ENCODE measurements at places on chromosomes 7 and 10.
A peak's percentile ranks its signal among the peaks of the same experiment; 100 is the strongest.

- DNase-seq, result no peak
Measured at GRCh38 chr10:124112891-124113580, 19.6 kb upstream of the CHST15 start.

DNA sequence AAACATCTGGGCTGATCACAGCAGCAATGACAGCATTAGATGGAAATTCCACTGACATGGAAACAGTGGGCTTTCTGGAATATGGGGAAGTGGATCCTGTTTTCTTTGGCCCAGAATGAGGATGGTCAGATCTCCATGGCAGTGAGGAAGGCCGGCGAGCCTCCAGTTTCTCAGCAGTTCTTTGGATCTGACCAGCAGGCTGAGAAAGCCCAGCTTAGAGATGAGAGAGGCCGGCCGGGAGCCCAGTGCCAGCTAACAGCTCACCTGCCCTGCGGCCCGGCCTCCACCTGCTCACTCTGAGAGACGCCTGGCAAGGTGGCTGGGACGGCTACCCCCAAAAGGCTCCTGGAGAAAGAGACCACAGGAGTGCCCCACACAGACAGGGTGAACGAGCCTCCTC, 24.2 kb downstream of the GPER1 start:
- no peak for DNase-seq

GRCh38 chr10:60728056-60728455, 50.2 kb upstream of the CDK1 start:
- DNase-seq, result no peak

GRCh38 chr7:148963583-148964482, 64.5 kb downstream of the PDIA4 start:
- DNase-seq, result no peak

- no peak for DNase-seq
Measured at GRCh38 chr10:112246-112645, 23.0 kb upstream of the ZMYND11 start.

DNA sequence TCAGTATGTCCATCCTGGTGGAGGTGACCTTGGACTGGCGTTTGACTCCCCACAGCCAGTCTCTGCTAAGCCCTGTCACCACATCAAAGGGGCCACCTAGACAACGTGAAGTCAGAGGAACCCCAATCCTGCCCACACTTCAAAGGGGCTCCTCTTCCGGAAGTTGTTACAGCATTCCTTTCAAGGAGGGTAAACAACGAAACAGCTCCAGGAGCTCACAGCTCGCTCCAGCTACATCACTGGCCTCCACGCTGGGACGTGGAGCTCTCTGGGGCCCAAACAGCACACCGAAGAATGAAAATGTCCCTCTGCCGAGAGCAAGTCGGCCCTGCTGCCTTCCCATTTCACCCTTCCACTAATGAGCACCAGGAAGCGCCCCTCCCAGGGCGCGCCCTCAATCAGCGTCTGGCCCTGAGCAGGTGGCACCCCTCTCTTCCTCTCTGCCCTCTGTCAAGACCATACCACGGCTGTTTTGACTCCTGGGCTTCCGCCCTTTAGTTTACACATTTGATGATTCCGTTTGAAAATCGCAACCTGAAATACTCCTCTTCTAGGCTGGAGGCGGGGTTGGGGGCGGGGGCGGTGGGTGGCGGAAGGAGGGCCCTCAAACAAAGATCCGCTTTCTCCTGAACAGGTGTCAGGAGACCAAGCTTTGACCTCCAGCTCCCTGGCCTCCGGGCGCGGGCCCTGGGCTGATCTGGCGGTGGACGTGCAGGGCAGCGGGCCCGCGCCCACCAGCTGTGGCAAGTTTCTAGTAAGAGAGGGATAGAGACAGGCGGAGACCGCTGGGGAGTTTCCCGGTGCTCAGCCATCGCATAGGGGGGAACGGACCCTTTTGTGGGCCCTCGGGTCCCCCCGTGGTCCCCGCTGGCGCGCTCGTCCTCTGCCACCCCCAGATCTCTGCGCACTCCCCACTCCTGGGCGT, 53.1 kb upstream of the KDM7A start:
- DNase-seq, result peak; percentile 33

DNA sequence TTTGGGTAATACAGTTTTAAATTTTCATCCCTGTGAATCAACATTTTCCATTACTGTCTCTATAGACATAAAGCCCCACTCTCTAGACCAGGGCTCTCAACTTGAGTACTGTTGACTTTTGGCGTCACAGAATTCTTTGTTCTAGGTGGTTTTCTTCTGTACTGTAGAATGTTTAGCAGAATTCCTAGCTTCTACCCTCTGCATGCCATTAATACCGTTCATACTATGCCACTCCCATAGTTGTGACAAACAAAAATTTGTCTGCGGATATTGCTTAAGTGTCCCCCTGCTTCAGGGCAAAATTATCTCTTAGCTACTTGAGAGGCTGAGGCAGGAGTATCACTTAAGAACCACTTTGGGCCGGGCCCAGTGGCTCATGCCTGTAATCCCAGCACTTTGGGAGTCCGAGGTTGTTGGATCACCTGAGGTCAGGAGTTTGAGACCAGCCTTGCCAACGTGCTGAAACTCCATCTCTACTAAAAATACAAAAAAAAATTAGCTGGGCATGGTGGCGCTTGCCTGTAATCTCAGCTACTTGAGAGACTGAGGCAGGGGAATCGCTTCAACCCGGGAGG, 57.3 kb upstream of the NRG3 start:
- DNase-seq, result no peak

- no peak for DNase-seq
Measured at GRCh38 chr7:90178679-90179278, 24.5 kb downstream of the STEAP1 start.

DNA sequence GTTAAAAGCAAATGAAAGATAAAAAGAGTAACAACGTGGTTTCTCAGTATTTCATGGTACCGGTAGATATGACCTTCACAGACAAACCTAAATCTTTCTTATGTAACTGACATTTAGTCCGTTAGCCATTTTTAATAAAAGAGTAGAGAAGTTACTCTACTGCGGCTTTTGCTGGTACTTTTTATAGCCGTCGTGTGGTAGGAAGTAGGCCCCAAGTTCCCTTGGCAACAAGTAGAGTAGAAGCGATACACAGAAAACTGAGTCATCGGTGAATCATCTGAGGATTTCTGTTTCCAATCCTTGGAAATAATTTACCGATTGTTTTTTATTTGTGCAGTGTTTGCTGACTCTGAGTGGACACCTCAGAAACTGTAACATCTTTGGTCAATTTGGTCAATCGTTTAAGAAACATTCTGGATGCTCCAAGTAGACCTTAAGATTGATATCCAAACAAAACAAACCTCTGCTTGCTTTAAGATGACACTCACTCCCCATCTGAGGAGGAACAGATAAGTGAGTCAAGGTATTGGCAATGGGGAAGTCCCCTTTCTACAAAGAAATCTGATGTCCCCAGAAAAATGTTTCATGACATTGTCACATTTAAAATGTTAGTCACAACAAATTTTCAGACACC, 63.9 kb upstream of the AHR start:
- DNase-seq, result no peak

DNA sequence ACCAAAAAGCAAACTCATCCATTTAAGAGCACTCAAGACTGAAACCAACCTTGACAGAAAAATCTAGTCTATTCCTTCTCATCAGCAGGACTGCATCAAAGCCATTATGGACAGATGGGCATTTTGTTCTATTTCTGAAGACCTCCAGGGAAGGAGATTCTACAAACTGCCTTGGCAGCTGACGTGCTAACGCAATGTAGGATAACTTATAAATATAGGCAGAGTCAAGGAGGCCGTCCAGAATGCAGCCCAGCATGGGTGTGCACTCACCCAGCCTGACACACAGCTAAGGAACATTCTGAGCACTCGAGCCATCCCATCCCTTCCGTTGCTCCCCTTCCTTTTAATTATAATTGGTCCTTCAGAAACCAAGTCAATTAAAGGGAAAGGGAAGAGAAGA, 25.3 kb upstream of the NEBL start:
- DNase-seq, result no peak

DNA sequence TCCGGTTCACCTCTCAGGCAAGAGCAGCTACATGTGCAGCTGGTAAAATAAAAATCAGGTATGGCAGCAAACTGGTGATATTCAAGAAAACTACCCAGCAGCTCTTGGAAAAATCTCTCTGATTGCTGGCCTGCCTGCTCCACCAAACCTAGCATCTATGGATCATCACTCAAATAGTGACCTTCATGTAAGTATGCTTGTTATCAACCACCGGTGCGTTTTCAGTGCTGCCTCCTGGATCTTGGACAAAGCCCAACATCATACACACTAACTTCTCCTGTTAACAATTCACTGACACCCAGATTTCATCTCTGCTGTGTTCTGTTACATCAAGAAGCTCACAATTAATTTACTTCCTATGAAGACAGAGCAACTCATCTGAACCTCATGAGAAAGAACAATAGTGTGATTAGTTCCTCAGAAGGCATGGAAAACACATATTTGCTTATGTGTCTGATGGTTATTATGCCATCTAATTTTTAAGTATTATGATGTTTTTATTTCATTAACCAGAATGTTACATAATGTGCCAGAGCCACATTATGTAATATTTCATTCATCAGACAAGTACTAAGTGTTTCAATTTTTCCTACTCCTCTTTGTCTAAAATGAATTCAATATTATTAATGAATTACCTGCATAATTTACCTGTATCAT, 8.8 kb downstream of the CDK6 start:
- DNase-seq, result no peak

DNA sequence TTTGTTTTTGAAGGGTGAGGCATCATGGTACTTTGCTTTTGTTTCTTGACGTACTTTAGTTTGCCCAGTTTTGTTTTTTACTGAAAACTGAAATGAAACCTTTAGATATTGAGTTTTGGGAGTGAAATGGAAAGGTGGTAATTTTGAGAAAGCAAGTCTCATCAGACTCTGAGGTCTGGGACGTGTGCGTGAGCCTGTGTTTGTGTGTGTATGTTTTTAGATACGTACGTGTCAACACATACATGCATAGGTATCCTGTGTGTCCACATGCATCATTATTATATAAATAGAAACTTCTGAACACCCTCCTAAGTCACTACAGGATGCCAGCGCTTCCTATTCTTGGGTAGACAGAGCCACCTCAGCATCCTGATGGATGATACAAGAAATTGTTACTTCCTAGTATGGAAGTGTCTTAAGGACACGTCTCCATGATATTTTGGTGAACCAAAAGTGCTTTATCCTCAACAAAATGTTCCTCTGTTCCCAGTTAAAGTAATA, 47.8 kb downstream of the PROSER2 start:
- no peak for DNase-seq

DNA sequence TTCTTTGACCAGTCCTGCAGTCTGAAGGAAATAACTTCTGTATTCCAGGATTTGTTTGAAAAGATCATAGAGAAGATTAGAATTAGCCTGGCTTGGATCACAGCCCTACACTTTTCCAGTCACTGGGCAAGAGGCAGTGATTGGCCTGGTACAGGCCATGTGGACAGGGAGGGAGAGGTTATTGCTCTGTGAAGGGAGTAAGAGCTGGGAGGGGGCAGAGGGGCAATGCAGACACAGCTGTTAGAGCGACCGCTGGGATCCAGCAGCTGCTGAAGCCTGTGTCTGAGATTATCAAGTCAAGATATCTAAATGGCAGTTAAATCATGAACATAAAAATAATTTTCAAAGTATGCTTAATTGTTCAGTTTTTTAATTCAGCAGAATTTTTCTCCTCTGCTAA, 257.3 kb downstream of the SDK1 start:
- no peak for DNase-seq

GRCh38 chr7:32865448-32866030, 26.0 kb downstream of the KBTBD2 start:
- DNase-seq, result no peak

GRCh38 chr10:124677293-124677699, 66.9 kb downstream of the FAM53B start:
- DNase-seq, result no peak

DNA sequence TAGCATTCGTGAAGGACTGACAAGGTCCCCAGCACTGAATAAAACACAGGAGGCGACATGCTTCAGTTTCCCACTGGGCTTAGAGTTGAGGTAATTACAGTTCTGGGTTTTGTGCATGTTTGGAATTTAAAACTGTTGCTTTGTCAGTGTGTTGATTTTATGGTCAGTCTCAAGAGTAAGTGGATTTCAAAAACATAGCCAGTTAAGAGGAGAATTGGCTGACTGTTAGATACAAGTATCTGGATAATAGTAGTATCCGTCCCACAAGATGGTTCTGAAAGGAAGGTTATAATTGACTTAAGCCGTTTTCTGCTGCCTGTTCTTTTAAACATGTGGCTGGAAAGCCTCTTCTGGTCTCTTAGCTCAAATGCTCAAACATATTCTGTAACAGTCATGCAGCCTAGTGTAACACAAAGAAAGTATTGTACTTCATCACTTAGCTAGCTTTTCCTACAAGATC, 170.9 kb downstream of the POLR1F start:
- no peak for DNase-seq

DNA sequence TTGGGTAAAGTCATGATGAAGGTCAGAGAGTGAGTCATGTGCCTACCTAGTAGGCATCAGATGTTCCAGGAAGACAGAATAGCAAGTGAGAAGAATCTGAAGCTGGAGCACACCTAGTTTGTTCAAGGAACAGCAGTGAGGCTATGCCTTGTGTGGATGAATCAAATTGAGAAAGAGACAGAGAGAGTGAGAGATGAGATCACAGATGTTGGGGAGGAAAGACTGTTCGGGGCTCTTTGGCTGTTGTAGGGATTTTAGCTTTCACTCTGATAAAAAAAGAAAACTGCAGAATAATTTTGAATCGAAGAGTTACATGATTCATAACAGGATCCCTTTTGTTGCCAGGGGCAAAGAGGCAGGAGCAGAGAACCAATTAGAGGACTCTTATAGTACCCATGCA, 6.3 kb downstream of the LIPF start:
- peak; percentile 11 for DNase-seq

DNA sequence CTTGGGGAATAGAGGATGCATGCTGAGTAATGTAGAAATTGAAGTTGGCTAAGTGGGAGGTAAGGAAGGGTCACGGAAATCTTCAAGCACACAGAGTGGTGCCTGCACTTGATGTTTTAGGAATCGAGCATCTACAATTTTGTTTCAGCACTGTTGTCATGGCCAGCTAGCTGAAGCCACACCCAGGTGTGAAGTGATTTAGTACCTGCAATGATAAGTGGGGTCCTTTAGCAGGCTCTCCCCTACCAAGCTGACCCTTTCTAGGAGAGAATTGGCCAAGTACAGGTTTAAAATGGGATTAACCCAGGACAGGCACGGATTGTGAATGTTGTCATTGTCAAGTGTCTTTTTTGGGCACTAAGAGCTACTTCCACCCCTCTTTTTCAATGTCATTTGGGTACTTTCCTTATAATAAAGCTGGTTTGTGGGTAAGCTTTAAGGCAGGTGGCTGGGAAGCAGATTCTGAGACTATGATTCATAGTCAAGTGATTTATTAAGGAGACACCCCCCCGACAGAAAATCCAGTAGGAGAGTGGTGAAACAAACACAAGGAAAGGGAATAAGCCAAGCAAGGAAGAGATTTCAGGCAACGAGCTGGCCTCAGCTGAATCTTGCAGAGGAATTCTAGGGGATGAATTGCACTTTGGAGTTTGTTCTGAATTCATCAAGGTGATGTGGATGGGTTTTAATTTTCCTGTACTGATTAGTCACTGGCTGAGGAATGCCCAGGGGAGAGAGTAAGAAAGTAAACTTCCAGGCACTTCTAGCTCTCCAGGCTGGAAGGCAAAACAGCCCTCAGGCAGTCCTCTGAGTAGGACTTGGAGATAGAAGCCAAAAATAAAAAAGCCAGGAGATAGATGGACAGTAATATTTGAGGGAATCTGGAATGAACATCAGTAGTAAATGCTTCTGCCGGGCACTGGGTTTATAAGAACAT, 1128.4 kb downstream of the SORCS3 start:
- no peak for DNase-seq

Data from activated CD4-positive, alpha-beta T cell treated with anti-CD3 and anti-CD28 coated beads, Interleukin-2, amount 50 U/mL, for 24 hours (primary cell).